NCI-H1092 (cell line): ENCODE measurements at places on chromosomes 3 and 15.

DNA sequence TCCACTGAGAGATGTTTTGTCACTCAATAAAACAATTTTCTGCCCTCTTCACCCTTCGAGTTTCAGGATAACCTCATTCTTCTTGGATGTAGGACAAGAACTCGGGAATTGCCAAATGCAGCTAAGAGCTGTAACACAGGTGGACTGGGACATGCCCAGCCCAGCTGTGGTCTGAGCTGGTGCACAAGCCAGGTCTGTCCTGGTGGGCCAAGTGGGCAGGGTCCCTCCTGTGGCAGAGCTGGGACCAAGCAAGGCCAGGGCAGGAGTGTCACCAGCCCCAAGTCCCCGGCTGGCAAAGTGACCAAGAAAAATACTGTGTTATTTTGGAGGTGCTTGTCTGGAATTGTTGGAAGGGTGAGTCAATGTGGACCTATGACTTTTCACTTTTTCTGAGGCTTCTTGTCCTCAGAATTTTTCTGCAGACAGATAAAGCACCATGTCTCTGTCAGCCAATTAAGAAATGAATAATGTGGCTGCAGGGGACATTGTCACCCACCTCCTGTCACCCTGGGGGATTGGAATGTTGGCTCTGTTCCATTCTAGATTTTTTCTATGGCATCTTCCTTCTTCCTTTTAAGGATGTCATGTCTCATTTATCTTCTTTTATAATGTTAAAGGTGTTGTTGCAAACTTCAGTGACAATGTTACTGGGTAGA is 645.2 kb upstream of the EPHA6 start:
- DNase-seq: no peak

DNA sequence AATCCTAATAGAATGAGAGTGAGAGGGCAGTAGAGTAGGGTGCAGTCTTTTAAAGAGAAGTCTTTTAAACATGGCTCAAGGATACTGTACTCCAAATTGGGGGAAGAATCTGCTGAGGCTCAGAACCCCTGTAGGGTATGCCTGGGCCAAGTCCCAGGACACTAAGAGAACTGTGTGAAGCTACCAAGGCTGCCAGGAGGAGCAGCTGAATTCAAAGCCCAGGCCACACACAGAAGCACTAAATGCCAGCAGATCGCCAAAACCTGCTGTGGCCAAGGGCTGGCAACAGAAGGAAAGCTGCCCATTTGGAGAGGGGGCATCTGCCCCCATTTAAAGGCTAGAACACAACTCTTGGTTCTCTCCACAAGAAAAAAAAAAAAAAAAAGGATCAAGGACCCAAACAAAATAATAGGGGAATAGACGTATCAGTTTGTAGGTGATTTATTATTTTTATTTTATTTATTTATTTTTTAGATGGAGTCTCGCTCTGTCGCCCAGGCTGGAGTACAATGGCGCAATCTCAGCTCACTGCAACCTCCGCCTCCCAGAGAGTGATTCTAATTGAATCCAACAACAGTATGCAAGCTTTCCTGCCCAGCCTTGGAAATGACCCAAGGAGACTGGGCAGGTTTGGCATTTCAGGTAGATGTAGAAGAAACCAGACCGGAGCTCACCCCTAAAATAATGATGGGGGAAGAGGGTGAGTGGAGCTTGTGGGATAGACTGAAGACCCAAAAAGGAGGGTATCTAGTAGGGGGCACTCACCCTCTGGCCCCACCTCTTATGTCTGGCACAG is 279.0 kb upstream of the WNT5A start:
- DNase-seq: no peak

- no peak for DNase-seq
Observed at GRCh38 chr3:58691997-58692396, 25.4 kb upstream of the FAM3D start.

GRCh38 chr3:192897005-192897404 is 20.7 kb downstream of the MB21D2 start:
- DNase-seq: no peak

GRCh38 chr3:196640297-196641018 is 964 bp downstream of the NRROS start:
- no peak for DNase-seq

DNA sequence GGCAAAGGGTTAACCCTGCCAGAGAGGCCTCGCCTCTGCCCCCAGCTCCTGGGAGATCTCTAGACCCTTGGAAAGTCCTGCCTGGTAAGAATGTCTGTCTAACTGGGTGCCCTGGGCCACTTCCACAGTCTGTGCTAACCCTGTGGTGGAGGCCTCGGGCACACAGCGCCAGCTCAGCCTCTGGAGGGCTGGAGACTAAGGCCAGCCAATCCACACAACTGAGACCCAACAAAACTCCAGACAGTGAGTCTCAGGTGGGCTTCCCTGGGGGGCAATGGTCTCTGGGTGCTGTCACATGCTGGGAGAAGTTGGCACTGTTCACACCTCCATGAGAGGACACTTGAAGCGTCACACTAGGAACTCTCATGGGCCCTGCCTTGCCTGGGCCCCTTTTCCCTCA is 19.5 kb downstream of the ZXDC start:
- no peak for DNase-seq

DNA sequence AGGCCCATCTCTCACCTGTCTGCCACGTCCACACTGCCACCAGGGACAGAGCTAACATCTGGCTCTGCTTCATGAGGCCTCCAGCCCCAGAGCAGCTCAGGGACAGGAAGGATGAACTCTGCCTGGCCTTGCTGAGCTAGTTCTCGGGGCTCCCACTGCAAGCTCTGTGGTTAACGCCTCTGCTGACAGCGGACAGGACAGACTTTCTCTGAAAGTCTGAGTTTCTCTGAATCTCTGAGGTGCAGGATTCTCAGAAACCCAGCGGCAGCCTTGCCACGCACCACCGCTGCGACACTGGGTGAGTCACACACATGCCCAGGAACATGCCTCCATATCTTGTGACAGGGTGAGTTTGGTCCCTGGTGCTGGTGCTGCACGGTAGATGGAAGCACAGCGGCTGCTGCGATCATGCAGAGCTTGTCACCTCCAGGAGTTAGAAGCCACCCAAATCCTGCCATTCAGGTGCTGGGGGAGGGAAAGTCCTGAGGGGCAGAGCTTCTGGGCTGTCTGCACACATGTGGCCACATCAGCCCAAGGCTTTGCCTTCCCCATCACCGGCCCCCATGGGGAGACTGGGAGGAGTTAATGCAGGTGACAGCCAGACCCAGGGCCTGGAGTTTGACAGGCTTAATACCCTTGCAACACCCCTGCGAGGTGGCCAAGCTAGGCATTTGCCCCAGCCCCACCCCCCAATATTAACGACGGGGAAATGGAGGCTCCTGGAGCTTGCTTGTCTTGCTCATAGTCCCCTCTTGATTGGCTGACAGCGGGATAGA is 267.0 kb downstream of the PLCL2 start:
- DNase-seq: no peak

GRCh38 chr3:120396469-120396868 is 47.3 kb upstream of the LRRC58 start:
- no peak for DNase-seq

DNA sequence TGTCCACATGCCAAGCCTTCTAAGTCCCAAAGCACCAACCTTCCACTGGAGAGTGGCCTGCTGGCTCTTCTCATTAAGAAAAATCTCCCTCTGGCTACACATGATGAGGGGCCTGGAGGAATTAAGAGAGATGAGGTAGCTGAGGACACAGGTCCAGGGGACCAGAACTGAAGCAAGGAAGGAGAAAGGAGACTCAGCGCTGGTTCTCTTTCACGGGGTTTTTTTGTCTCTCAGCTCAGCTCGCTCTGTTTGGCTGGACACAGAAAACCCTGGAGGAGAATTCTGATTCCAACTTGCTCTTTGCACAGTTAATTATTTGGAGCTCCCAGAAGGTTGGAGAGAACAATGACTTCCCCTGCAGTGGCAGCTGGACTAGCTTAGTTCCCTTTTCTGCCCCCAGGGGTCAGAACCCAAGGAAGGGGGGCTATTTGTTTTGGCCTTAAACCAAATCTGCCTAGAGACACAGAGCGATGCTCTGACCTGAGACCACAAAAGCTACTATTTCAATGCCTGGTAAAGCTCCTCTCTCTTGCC is 507.6 kb downstream of the FHIT start:
- peak; percentile 76 for DNase-seq

DNA sequence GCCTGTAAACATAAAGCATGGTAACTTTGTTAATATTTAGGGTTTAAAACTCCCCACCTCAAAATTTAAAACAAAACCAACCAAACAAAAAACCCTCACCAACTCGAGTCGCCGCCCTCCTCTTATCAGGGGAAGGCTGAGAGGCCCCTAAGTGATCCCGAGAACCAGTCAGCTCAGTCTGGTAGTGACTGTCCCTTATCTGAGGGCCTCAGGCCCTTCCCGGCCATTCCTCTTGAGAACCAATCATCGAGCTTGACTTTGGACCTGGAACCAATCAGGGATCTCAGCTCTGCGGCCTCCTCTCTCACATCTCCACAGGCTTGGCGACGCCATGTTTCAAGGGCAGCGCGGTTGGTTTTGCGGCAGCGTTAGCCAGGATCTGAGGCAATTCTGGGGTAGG is at the start of gene TERB2:
Gene TERB2 (plus strand): TSS at position 300 of the 400 bp plus-strand sequence. CDS start 32 bp downstream, at position 332.
- DNase-seq: no peak

GRCh38 chr15:32715276-32715675 is 2.5 kb upstream of the GREM1 start:
- DNase-seq: no peak

- no peak for DNase-seq
Observed at GRCh38 chr3:12935861-12936830, 94.8 kb upstream of the RPL32 start.

GRCh38 chr3:143427631-143428030 is 308.1 kb downstream of the CHST2 start:
- DNase-seq: no peak

DNA sequence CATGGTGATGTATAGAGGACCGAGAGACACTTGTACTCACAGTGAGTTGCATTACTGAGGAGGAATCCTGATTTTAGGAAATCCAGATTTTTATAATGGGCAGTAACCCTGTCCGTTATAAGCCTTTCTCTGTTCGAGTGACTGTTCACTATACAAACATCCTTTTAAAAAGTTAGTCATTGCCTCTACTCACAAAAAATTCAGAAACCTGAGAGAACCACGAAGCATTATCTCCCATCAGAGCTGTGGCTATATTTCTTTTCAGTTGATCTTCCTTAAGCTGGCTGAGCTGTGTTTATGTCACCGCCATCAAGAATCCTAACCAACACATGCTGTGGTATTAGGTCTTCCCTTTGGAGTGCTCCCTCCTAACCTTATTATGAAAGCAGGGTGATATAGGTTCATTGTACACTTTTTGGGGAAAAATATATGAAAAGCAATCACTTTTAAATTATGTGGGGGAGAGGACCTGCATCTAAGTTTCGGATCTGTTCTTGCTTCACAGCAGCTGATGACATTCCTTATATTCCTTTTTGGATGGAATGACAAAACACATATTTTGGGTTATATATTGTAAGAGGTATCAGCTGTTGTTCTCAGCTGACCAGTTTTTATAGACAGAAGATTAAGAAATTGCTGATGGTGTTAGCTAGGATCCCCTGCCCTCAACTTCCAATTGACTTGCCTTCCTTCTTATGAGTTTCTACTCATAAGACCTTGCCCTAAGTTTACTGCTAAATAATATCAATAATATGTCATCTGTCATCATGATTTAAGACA is 465.9 kb upstream of the RASGRP1 start:
- no peak for DNase-seq

DNA sequence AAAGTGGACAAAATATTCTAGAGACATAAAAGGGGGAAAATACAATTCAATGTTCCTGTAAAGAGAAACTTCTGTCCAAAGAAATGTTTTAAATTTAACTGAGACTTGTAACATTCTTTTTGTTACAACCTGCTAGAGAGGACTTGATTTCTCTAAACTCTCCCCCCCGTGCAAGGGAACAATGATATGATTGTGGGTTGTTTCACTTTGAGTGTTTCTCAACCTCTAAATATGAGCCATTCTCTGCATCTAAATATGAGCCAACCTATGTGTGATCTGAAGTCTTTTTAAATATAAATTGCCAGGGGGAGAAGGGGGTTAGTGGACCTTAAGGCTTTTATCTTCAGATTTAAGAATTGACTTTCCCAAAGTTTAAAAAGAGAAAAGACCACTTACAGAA is 14.6 kb downstream of the ZNF860 start:
- DNase-seq: no peak

DNA sequence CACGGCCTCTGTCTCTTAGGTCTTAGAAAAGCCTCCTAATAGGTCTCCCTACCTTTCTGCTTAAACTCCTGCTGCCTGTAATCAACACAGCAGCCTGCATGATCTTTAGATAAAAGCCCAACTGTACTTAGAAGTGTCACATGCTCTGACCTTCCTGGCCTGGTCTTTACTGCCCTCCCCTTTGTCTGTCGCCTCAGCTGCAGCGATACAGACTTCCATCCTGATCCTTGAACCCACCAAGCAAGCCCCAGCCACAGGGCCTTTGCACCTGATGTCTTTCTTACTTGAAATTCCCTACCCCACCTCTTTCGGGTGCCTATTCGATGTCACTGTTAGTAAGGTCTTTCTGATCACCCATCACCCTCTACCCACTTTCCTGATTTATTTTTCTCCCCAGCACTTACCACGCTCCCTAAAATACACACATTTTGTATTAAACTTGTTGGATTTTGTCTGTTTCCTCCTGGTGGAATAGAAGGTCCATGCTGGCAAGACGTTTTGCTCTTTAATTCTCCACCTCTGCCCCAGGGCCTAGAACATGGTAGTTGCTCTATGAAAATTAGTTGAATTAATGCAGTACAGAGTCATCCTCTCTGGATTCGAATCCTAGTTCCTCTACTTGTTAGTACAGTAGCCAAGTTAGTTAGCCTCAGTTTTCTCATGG is 51.1 kb downstream of the AQP9 start:
- no peak for DNase-seq

GRCh38 chr3:141735770-141736465 is 2.2 kb upstream of the RNF7 start:
- DNase-seq: no peak

DNA sequence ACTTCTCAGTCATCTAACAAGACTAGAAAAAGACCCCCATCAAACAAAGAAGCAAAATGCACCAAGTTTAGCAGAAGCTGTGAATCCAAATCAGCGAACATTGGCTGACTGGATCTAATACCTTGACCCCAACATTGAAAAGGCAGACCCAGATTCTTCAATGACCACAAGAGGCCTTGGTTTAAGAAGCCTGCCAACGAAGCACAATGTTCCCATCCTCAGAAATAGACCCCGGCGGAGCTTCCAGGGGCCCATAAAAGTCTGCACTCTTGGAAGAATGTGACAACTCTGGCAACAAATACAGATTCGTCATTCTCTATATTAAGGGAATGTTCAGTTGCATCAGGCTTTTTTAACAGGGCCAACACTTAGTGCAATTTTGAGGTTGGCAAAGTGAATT is 112.8 kb upstream of the BCL6 start:
- DNase-seq: no peak
